Activated CD4-positive, alpha-beta T cell treated with anti-CD3 and anti-CD28 coated beads for 36 hours (primary cell): ENCODE measurements at places on chromosomes 1 and 21.

GRCh38 chr1:211305044-211305443 lies 21.6 kb upstream of the TRAF5 start:
- H3K4me1 ChIP-seq = peaks cover 38% of the 10 kb centered on the region
- no peaks in the 10 kb centered on the region for H3K27me3 ChIP-seq
- H3K36me3 ChIP-seq = peaks cover 31% of the 10 kb centered on the region
- H3K4me3 ChIP-seq = no peak overlapping the region
- peak; percentile 76 for DNase-seq

GRCh38 chr1:93475681-93476080 lies 27.8 kb downstream of the FNBP1L start:
- H3K36me3 ChIP-seq = peaks cover 4% of the 10 kb centered on the region
- H3K27me3 ChIP-seq = peaks cover 1% of the 10 kb centered on the region
- H3K4me3 ChIP-seq = no peak overlapping the region
- no peak overlapping the region for H3K27ac ChIP-seq
- H3K4me1 ChIP-seq = no peaks in the 10 kb centered on the region

GRCh38 chr1:201559679-201560162 lies 20.8 kb downstream of the NAV1 start:
- H3K27me3 ChIP-seq = no peaks in the 10 kb centered on the region
- no peak overlapping the region for H3K4me3 ChIP-seq
- H3K4me1 ChIP-seq = peaks cover 3% of the 10 kb centered on the region

DNA sequence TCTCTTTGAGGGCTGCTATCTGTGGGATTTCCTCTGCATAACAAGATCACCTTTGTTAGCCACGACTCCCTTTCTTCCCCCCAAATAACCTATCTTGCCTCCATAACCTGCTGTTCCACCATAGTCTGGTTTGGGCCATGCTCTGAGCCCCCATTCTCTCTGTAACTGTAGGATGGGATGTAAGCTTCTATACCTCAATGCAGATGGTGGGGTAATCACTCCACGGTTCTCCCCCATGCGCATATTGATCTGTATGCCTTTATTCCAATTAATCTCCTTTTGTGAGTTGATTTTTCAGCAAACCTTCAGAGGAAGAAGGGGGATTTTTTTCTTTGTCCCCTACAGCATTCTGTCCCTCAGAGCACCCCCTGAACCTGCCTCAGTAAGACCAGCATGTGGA lies 170.1 kb upstream of the IRF2BP2 start:
- DNase-seq = no peak
- H3K4me1 ChIP-seq = no peaks in the 10 kb centered on the region
- no peaks in the 10 kb centered on the region for H3K36me3 ChIP-seq
- H3K27me3 ChIP-seq = no peaks in the 10 kb centered on the region

- H3K4me1 ChIP-seq = peaks cover 4% of the 10 kb centered on the region
- H3K27me3 ChIP-seq = no peaks in the 10 kb centered on the region
- no peak overlapping the region for H3K4me3 ChIP-seq
- no peak overlapping the region for H3K27ac ChIP-seq
- H3K36me3 ChIP-seq = no peaks in the 10 kb centered on the region
- DNase-seq = no peak
These were observed 37.1 kb downstream of the HSPG2 start for GRCh38 chr1:21899987-21900386.

DNA sequence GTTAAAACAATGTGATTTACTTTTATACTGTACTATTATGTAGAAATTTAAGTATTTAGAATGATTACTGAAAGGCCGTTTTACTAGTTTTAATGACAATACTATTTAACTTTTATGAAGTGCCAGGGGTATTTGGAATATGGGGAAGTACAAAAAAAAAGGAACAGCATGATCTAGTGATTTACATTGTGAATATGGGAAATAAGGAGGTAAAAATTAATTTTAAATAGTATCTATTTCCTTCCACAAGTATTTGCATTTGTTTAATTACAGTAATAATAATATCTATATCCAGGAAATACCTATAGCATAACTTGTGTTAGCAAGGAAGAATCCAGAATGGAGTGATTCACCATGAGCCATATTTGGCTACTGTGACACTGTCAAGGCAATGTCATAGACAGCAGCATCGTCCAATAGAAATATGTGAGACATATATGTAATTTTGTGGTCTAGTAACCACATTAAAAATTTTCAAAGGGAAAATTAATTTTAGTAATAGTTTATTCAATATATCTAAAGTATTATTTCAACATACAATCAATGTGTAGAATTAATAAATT lies 22.0 kb downstream of the CNST start:
- H3K27me3 ChIP-seq = no peaks in the 10 kb centered on the region
- H3K4me1 ChIP-seq = peaks cover 56% of the 10 kb centered on the region
- H3K27ac ChIP-seq = no peak overlapping the region
- no peak for DNase-seq

- H3K27me3 ChIP-seq = no peaks in the 10 kb centered on the region
- peak; percentile 54 for DNase-seq
- no peak overlapping the region for H3K4me3 ChIP-seq
- peak overlapping the region; percentile 60 for H3K27ac ChIP-seq
These were observed 50.6 kb downstream of the RPS6KA1 start for GRCh38 chr1:26580116-26580515.

GRCh38 chr1:214187933-214188332 lies 93.0 kb upstream of the SMYD2 start:
- H3K36me3 ChIP-seq = no peaks in the 10 kb centered on the region
- peaks cover 8% of the 10 kb centered on the region for H3K4me1 ChIP-seq
- DNase-seq = no peak

DNA sequence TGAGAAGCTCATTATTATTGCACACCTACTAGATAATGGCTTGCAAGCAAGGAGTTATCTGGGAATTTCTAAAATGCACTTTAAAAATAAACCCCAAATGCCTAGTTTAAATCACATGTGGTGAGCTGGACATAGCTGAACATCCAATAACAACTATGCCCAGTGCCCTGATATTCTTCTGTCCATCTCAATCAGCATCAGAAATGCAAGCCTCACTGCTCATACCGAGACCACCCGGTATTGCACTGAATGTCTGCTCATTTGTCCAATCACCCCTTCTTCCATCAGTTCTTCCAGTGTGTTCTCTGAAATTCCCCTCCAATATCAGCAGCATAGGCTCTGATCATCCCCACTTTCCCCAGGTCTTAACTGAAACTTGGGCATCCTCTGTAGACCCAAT lies 383.8 kb downstream of the DSCAM start:
- no peaks in the 10 kb centered on the region for H3K36me3 ChIP-seq
- no peak for DNase-seq
- H3K4me3 ChIP-seq = no peak overlapping the region
- peaks cover 6% of the 10 kb centered on the region for H3K27me3 ChIP-seq

DNA sequence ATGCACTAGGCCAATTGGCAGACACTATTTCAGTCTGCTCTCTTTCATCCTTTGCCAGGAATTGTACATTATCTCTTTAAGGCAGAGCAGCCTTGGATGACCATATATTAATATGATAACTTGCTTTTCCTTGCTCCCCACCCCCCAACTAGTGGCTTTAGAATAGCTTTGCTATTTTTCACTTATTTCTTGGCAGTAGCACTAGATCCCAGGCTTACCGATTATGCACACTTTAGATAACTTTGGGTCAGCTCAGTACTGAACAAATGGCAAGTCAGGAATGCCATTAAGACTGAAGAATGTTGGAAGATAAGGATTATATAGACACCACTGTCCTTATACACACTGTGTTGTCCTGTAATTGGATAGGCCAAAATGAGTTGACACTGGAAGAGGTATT lies 146.4 kb downstream of the FGGY start:
- no peaks in the 10 kb centered on the region for H3K27me3 ChIP-seq
- no peak for DNase-seq
- no peaks in the 10 kb centered on the region for H3K36me3 ChIP-seq
- no peaks in the 10 kb centered on the region for H3K4me1 ChIP-seq

DNA sequence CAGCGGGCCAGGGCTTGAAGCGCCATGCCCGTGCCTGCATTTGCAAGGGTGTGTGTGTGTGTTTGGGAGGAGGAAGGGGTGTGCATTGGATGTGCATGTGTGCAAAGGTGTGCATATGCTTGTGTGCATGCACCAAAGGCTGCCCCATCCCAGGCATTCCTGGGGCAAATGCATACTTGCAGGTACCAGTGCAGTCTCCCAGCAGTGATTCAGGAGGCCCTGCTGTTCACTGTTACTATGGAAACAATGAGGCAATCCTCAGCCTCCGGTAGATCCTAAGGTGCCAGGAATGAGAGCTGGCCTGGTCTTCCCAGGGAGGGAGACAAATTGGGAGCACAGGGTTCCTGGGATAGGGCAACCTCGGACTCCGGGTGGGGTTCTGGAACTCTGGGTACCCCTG lies 7.5 kb upstream of the FNDC5 start:
- H3K27ac ChIP-seq = no peak overlapping the region
- H3K36me3 ChIP-seq = no peaks in the 10 kb centered on the region
- no peak overlapping the region for H3K4me3 ChIP-seq
- no peak for DNase-seq

DNA sequence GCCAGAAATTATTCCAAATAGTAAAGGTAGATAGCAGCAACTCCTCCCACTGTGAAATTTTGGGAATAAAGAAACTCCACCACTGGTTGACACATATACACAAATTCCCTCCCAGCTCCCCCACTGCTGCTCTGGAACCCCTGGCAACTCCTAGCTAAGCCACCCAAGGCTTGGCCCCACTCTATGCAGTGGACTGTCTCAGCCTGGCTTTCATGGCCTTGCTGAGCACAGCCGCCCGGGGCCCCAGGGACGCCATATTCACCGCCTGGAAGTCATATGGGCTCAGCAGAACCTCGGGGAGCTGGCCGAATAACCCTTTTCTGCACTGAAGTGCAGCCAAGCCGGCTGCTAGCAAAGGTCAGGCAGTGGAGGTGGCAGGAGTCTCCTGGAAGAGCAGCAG lies 15.4 kb upstream of the RBM34 start:
- peaks cover under 1% of the 10 kb centered on the region for H3K4me1 ChIP-seq
- DNase-seq = no peak
- no peaks in the 10 kb centered on the region for H3K27me3 ChIP-seq
- H3K36me3 ChIP-seq = peaks cover 46% of the 10 kb centered on the region
- no peak overlapping the region for H3K4me3 ChIP-seq

DNA sequence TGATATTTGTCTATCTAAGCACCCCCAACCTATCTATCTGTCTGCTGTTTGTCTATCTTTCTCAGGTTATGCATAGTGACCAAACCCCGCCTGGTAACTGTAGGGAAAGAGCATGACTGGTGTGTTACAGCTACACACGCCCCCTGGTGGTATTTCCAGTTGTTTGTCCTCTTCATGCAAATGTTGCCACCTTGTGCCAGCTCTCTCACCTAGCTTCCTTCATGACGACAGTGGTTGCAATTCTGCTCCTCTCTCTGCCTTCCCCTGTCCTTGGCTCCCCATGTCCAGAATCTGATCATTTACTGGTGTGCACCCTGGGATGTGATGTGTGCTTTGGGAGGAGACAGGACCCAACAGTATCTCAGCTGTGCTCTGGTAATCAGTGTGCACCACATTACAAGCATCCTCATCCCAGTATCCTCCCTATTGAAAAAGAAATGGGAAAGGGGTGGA lies 8.1 kb upstream of the INKA2 start:
- no peaks in the 10 kb centered on the region for H3K36me3 ChIP-seq
- peak; percentile 86 for DNase-seq
- H3K4me1 ChIP-seq = peaks cover 2% of the 10 kb centered on the region
- H3K27ac ChIP-seq = no peak overlapping the region
- peaks cover 5% of the 10 kb centered on the region for H3K27me3 ChIP-seq
- H3K4me3 ChIP-seq = no peak overlapping the region

DNA sequence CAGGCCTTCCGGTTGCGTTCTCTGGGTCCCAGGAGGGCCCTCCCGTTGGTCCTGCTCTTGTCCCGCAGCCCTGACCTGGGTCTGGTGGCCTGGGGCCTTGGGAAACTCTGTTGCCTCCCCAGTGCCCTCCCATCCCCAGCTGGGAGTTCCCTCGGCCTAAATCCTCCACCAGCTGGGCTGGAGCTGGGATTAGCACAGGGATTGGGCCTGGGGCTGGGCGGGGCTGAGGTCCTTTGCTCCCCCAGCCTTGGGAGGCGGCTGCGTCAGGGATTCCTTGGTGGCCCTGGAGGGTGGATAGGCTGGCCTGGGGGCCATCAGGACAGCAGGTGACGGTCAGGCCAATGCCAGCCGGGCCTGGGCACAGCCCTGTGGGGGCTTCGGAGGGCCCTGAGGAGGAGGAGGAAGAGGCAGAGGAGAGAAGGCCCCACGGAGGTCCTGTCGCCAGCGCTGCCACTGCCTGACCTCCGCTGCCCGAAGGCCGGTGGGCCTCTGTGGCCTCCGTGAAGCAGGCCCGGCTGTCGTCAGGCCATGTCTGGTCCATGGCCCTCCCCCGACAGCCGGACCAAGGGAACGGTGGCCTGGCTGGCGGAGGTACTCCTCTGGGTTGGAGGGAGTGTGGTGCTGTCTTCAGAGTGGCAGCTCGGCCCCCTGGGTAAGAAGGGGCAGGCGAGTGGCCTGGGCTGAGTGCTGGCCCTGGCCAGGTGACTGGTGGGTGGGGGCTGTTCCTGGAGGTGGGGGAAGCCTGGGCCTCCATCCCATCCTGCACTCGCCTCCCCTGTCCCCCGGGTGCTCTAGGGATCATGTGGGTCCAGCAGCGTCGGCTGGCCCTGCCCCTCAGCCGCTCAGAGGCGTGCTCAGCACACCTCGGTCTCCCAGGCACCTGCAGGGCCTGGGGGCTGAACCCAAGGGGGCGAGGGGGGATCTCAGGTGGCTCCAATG lies at the start of gene PLCH2:
Gene PLCH2 (plus strand): TSS at position 229 of the 939 bp plus-strand sequence. CDS start 300 bp downstream, at position 529.
- DNase-seq = no peak
- H3K4me3 ChIP-seq = no peak within 1 kb of the TSS
- no peaks in the 10 kb centered on the region for H3K36me3 ChIP-seq
- no peak within 1 kb of the TSS for H3K27ac ChIP-seq
- no peaks in the 10 kb centered on the region for H3K27me3 ChIP-seq

GRCh38 chr1:31412732-31413404 lies at the start of gene SERINC2:
TSS of gene SERINC2 (plus strand) at chr1:31413213. CDS start at chr1:31413266, 53 bp downstream.
- H3K4me3 ChIP-seq = peak within 1 kb of the TSS; percentile 73
- no peak within 1 kb of the TSS for H3K27ac ChIP-seq
- DNase-seq = peak; percentile 46
- no peaks in the 10 kb centered on the region for H3K36me3 ChIP-seq
- H3K27me3 ChIP-seq = peaks cover 55% of the 10 kb centered on the region

DNA sequence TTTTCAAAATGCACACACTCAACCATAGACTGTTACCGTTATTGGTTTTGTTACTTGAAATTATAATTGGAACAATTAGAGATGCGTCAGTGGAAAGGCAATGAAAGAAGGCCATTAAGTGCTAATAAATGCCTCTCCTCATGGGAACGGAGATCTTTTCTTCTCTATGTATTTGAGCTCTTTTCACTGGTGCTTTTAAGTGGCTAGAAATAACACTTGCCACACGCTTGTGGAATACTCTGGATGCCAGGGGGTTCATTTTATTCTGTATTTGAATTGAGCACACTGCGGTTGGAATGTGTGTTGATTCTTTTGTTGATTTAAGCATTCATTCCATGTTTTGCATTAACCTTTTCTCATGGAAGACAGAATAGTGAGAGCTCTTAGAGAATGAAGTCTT lies 68.4 kb downstream of the DNM3 start:
- no peak overlapping the region for H3K4me3 ChIP-seq
- peaks cover 1% of the 10 kb centered on the region for H3K4me1 ChIP-seq
- no peak overlapping the region for H3K27ac ChIP-seq
- no peak for DNase-seq
- H3K27me3 ChIP-seq = peaks cover 2% of the 10 kb centered on the region
- no peaks in the 10 kb centered on the region for H3K36me3 ChIP-seq

- H3K4me3 ChIP-seq = no peak overlapping the region
- no peaks in the 10 kb centered on the region for H3K27me3 ChIP-seq
- no peak for DNase-seq
- no peaks in the 10 kb centered on the region for H3K4me1 ChIP-seq
- H3K27ac ChIP-seq = no peak overlapping the region
These were observed 10.5 kb downstream of the FAAH start for GRCh38 chr1:46404482-46405196.
